ENCODE measurements at places on chromosomes 4 and X.

GRCh38 chr4:92368653-92369052, 64.9 kb downstream of the GRID2 start:
- no peak for DNase-seq

- DNase-seq: no peak
Measured at GRCh38 chr4:184558996-184559395, 84.6 kb upstream of the IRF2 start.

GRCh38 chr4:153081693-153082092, 122.5 kb upstream of the TRIM2 start:
- DNase-seq: no peak

DNA sequence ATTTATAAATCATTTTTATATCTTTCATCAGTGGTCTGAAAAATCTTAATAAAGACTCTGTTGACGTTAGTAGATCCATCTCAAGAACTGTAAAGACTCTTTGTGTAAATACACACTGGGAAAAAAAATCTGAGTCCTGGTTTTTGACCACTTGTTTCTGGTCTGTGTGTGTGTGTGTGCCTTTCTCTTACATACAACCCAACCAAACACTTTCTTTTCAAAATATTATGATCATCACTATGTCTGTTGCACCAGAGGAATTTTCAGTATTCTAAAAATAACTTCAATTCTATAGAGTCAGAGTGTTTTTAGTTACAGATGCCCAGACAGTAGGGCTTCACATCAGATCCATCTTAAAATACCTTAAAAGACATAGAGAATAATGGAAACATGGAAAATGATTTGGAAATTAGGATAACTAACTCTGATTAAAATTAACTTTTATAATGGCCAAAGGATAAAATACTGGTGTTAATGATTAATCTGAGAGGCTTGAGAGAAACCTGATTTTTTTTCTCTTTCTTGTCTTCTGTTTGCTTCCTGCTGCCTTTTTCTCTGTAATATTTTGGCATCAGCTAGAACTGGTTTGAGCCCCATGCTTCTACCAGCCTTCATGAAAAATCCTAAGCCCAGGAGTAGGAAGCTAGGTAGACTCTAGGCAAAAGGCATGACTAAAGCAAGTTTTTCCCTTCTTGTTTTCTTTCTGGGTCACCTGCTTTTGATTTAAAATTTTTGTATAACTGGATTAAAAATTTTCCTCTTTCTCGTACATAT, 99.7 kb downstream of the ATXN3L start:
- DNase-seq: no peak

GRCh38 chr4:93780080-93780479, 48.5 kb upstream of the ATOH1 start:
- DNase-seq: no peak

DNA sequence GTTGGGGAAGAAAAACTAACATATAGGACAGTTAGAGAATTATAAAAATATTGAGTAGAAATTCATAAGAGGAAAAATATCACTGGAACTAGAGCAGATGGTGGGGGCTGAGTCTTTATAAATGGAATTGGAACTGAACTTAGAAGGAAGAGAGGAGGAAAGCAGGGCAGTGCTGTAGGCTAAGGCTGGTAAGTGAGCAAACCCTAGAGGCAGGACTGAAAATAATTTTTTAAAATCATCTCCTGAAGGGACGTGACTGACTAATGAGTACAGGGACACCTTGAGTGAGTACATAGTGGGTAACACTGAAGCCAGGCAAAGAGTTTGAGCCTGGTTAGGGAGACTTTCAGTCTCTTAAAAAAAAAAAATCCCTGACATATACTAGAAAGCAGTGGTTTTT, 63.3 kb downstream of the GALNT7 start:
- no peak for DNase-seq

DNA sequence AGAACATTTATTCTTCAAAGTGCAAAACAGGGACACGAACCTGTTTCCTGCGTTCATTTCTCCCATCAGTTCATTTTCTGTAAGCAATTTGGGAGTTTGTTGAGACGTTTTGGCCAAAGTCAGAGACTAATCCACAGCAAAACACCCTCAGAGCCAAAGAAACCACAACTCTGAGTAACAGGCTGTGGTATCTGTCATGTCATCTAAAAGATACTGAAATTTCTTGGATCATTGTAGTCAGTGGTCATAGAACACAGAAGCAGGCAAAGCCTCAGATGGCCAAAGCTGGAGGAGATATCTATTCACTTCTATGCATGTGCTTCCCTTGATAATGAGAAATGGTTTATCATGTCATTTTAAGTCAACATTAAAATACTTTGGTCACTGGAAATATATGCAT, 485.6 kb upstream of the GALNT7 start:
- no peak for DNase-seq

- DNase-seq: no peak
Measured at GRCh38 chrX:57587607-57588006, 4.2 kb upstream of the ZXDB start.

DNA sequence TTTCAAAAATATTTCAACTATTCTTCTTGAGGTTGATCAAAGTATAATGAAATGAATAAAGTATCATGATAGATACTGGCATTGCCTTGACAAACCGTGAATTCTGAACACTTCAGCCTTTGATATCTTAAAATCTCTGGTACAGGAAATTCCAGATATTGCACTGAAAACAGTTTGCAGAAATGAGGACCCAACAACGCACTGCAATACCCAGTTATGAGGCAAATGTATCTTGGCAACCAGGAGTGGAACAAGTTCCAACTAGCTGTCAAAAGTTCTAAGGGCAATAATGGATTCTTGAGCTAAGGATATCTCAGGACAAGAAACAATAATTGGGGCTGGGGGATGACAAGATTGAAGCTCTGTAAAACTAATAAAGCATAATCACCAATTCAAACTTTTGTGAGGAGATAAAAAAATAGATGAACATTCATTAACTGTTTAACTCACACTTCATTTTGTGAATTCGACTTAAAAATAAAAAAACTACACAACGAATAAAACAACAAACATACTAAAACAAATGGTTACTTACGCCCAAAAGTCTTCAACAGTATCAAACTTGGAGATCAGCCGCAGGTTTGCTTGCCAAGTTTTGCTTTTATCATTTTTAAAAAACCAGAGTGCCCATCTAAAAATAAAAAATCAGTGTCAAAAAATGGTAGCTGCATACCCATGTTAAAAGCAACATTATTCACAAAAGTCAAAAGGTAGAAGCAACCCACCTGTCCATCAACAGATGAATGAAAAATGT, 38.1 kb downstream of the EIF4E start:
- DNase-seq: no peak

GRCh38 chrX:153556767-153557166, 39.3 kb downstream of the ATP2B3 start:
- DNase-seq: no peak

DNA sequence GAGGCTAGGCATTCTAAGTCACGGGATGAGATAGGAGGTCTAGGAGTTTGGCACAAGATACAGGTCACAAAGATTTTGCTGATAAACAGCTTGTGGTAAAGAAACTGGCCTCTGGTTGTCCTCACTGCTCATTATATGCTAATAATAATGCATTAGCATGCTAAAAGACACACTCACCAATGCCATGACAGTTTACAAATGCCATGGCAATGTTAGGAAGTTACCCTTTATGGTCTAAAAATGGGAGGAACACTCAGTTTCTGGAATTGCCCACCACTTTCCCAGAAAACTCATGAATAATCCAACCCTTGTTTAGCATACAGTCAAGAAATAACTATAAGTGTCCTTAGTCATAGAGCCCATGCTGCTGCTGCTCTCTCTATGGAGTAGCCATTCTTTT, 286.9 kb downstream of the ZNF674 start:
- no peak for DNase-seq

DNA sequence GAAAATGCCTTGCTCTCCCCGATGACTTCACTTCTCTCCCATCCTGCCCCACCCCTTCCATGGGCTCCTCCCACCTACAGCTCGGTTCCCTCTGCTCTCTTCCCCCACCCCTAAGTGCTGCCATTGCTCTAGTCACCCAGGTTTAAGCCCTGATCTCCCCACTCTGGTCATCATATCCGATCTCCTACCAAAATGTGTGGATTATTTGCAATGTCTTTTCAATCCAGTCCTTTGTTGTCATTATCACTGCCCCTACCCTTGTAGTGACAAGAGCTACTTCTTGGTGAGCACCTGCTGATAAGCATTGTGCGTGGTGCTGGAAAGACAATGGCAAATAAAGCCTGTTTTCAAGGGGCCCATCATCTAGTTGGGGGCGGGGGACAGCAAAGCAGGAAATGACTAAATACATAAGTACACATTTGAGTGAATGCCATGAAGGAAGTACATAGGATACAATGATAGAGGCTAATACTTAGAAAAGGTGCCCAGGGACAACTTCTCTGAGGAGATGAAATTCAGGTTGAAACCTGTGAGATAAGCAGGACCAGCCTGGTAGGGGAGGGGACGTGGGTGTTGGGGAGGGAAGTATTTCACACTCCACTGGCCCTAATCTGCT, 63.8 kb downstream of the DLG3 start:
- no peak for DNase-seq

- peak; percentile 24 for DNase-seq
Measured at GRCh38 chr4:5142726-5143125, 91.4 kb downstream of the STK32B start.

DNA sequence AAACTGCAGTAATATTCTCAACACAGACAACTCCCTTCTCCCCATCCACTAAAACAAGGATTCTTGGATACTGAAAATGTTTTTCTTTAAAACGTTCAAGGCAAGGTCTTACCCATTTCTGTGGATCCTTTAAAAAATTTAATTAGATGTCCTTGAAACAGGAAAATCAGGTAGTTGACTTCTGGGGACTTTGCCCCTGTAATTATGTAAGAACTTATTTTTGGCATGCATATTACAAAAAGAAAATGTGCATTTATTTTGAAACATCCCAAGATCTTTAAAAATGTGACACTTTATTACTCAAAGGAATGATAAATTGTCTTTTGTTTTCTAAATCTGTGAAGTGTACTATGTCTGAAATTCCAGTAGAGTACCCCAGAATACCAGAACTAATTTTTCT, 25.8 kb downstream of the GUCY1B1 start:
- DNase-seq: no peak

GRCh38 chr4:184248216-184248615, 30.5 kb upstream of the ENPP6 start:
- no peak for DNase-seq

DNA sequence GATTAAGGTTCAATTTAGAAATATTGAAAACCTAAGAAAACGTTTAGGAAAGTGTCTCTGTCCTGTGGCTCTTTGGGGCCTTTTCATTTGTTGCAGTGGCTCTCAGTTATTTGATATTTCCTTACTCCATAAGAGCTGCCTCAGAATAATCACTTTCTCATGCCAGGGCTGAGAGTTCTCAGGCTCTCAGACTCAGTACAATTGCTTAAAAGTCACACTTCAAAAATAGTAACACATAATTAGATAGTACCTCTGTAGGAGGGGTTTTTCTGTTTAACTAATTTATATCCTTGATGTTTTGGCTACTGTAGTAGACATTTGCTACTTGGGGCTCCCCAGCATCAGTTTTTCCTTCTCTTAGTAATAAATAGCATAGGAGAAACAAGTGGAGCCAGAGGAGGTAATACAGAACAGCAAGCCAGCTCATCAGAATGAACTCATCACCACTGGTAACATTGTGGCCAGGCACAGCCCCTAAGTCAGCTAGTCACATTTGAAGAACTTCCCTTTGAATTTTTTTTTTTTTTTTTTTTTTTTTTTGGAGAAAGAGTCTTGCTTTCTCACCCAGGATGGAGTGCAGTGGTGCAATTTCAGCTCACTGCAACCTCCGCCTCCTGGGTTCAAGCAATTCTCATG, 8.0 kb upstream of the HNRNPD start:
- DNase-seq: no peak

DNA sequence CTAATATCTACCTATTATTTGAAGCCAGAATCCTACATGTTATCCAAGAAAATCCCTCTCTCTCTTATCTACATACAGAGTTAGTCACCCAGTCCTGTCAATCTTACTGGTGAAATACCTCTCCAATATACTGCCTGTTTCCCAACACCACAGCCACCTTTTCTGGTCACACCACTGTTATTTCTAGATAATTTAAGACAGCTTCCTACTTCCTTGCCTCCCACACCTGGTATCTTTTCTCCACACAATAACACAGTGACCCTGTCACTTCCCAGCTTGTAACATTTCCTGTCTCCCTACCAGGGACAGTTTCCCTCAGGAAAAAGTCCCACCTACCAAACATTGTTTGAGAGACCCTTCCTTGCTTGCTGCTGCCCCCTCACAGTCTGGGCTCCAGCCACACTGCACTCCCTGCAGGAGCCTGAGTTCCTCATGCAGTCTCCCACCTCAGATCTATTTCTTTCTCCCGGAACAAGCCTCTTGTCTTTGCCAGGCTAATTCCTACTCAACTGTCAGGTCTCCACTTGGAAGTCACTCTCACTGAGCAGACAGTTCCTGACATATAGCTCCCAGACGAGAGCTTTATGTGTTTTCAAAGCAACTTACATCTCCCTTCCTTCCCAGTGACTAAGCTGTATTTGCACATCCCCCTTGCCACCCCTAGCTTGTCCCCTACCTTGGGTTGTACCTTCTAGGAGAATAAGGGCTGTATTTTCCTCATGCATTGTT, 73.6 kb upstream of the QRFPR start:
- no peak for DNase-seq

DNA sequence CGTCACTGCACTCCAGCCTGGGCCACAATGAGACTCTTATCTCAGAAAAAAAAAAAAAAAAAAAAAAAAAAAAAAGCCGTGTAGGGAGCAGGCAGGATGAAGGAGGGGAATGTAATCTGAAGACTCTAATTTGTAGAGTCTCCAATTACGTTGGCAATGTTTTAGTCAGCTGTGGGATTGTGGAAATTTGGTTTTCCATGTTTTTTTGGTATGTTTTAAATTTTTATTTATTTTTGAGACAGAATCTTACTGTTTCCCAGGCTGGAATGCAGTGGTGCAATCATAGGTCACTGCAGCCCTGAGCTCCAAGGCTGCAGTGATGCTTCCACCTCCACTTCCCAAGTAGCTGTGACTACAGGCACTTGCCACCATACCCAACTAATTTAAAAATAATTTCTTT, 56.5 kb downstream of the NSD2 start:
- DNase-seq: no peak

All from MM.1S (cell line).